Activated T-cell treated with anti-CD3 and anti-CD28 coated beads for 48 hours (primary cell): ENCODE measurements at places on chromosomes 1 and 21.

DNA sequence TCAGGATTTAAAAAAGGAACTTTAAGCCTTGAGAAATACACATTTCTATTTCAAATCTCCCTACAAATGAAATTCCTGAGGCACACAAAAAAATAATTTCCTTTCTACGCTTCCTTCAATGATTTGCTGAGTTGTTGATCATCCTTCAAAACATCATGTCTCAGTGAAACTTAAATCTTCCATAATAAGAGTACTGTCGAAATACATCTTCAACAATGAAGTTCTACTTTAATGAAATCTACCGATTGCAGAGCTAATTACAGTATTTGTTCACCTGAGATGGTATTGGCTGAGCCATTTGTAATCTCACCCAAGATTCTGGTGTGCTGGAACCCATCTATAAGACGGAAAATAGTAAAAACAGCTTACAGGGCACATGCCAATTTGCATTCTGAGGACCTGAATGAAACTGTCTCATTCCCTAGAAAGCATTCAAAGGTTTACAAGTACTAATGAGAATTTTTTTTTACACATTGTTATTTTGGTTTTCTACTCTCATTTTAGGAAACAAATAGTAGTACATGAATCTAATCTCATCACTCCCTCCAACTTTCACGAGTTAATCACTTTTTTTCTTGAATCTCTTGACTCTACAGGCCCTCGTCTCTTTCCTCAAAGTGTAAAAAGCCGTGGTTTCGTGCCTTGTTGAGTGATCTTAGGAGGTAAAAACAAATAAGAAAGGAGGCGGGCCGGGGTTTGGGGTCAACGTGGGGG, 1.1 kb downstream of the CHML start:
- no peak for DNase-seq

GRCh38 chr1:9751971-9752370, 71.8 kb downstream of the CLSTN1 start:
- DNase-seq, result no peak

DNA sequence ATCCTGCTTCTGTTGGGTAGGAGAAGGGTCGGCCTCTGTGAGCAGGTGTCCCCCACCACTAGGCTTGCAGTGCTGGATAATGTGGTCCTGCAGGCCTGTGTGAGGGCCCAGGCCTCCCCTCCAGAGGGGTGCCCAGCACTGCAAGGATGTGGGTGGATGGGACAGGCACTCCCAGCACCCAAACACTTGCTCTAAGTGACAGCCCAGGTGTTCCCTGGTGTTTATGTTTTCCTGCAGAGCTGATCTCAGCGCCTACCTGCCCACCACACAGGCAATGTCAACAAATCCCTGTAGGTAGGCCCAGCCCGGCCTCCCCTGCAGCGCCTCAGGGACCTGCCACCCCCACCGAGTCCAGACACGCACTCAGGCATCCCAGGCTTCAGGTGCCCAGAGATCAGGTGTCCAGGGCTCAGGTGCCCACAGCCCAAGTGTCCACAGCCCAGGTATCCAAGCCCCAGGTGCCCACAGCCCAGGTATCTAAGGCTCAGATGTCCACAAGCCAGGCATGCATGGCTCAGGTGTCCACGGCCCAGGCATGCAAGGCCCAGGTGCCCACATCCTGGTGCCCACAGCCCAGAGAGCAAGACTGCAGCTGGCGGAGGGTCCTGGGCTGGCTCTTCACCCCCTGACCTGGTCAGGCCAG, 59.2 kb downstream of the WNT9A start:
- DNase-seq, result no peak

DNA sequence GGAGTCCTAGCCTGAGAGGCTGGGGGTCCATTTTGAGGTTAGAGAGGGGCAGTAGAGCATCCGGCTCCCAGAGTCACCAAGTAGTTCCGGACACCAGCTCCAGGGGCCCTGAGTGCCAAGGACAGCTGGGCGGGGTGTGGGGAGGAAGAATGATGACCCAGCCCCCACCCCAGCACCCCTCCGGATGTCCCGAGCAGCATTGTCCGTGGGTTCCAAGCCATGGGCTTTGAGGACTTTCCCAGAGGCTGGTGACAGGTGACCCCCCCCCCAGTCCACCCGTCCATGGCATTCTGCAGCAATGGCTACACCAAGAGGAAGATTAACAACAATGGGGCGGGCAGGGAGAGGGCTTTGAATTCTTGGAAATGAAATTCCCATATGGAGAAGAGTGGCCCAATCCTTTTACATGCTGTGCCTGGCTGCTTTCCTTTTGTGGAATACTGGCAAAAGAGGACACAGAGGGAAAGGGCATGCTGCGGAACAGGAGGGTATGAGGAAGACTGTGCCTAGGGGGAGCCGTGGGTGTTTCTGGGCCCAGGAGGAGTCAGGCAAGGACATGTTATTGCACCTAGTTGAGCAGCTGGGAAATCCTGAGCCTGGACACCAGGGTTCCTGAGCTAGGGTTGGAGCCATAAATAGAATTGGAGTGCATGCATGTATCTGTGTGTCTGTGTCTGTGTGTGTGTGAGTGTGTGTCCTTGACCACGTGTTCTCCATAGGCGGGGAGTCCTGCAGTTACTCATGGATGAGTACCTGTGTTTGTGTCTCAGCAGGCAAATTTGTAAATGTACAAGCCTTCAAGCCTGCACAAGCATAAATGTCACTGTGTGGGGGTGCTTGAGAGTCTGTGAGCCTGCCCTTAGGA, 956 bp downstream of the ATP1A2 start:
- DNase-seq, result no peak

- no peak for DNase-seq
Measured at GRCh38 chr1:62012836-62013235, 181.8 kb upstream of the L1TD1 start.

DNA sequence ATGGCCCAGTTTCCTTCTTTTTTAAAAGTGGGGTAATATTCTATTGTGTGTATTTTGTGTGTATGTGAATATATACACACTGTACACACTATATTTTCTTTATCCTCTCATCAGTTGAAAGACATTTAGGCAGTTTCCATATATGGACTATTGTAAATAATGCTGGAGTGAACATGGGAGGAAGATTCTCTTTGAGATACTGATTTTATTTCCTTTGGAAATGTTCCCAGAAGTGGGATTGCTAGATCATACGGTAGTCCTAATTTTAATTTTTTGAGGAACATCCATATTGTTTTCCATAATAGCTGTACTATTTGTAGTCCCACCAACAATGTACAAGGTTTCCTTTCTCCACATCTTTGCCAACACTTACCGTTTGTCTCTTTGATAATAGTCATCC, 51.0 kb downstream of the F3 start:
- no peak for DNase-seq
